ENCODE measurements at places on chromosomes 11 and 22.
A peak's percentile ranks its signal among the peaks of the same experiment; 100 is the strongest.

- DNase-seq: no peak
These were observed 12.1 kb upstream of the FCHSD2 start for GRCh38 chr11:73154178-73154577.

DNA sequence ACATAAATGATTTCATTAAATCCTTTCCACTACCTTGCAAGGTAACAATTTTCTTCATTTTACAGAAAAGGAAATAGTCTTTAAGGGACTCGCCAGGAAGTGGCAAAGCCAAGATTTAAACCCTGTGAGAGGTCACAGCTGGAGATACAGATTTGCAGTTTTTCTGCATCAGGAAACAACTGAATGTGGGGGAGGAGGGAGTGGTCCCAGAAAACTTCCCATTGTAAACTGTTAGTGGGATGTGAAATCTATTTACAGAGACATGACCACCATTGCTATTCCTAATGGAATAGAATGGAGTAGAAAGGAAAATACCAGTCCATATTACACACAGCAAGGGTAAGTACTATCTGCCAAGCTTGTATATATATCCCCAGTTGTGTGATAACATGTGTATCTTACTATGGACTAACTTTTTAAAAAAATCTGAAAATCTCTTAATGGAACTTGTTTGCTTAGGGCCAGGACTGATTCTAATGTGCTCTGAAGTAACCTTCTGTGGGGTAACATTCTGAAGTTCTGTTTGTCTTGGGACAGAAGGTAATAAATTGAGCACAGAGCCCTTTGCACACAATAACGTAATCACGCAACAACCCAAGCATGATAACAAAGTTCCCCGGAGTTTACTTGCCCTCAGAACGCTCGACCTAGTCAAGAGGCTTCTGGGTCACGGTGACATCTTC lies 10.9 kb upstream of the TSKU start:
- no peak for DNase-seq

- peak; percentile 47 for DNase-seq
These were observed 5.7 kb upstream of the FBXO3 start for GRCh38 chr11:33779849-33780528.

- DNase-seq: no peak
These were observed 83.7 kb downstream of the KCNQ1 start for GRCh38 chr11:2528301-2529050.

- DNase-seq: no peak
These were observed 224.6 kb upstream of the PLET1 start for GRCh38 chr11:112485280-112485679.

GRCh38 chr11:106765469-106766258 lies 252.6 kb downstream of the GUCY1A2 start:
- DNase-seq: no peak

GRCh38 chr11:79439886-79440570 lies 802 bp downstream of the TENM4 start:
- no peak for DNase-seq

- DNase-seq: no peak
These were observed 1391.3 kb downstream of the TBC1D22A start for GRCh38 chr22:48153726-48154125.

DNA sequence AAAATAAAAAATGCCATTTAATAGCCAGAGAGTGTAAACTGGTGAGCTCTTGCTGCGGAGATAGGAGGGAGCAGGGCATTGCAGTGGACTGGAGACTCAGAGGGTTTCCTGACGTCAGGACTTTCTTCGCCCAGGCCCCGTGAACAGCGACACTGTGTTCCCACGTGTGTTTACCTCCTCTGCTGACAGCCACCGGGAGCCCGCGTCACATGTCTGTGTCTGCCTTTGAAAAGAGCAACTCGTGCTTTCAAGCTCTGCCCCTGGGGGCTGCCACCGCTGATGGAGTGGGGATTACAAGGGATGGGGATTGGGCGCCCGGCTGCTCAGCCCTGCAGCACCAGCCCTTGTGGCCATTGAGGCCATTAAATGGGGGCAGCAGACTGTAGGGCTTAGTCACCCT lies 3.3 kb downstream of the TANGO2 start:
- DNase-seq: no peak

- peak; percentile 54 for DNase-seq
These were observed 17.4 kb upstream of the PRAME start for GRCh38 chr22:22576244-22576988.

GRCh38 chr11:124115782-124116616 lies 749 bp downstream of the VWA5A start:
- DNase-seq: no peak

DNA sequence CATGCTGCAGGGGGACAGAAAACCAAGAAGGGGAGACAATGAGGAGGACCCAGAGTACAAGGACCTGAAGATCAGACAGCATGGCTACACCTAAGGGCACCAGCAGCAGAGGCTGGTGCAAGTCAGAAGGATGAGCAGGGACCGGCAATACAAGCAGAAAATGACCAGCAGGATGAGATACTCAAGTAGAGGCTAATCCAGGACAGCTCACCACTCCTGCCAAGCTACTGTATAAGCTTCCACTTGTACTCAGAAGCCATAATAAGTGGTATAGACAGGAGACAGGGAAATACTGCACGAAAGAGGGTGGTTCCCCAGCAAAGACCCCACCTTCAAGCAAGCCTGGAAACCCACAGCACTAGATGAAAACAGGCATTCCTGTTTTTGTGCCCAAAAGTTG lies 138.7 kb upstream of the ZC3H12C start:
- no peak for DNase-seq
